Right lobe of liver (tissue), 6 donors: ENCODE measurements at places on chromosomes 7 and 10. TPM values are rescaled to one million over a fixed set of nuclear protein-coding genes. Genes with fewer than 3 reads are reported as not detected.

GRCh38 chr10:33579996-33580395 is 245.5 kb upstream of the NRP1 start:
- DNase-seq = no peak
- no peaks in the 10 kb centered on the region for H3K36me3 ChIP-seq
- no peaks in the 10 kb centered on the region for H3K27me3 ChIP-seq
- H3K27ac ChIP-seq = no peak overlapping the region
- H3K4me1 ChIP-seq = no peaks in the 10 kb centered on the region

GRCh38 chr10:47145290-47145934 is 154.6 kb upstream of the GDF10 start:
- no peaks in the 10 kb centered on the region for H3K27me3 ChIP-seq
- no peak for DNase-seq
- H3K4me1 ChIP-seq = no peaks in the 10 kb centered on the region
- no peaks in the 10 kb centered on the region for H3K36me3 ChIP-seq

DNA sequence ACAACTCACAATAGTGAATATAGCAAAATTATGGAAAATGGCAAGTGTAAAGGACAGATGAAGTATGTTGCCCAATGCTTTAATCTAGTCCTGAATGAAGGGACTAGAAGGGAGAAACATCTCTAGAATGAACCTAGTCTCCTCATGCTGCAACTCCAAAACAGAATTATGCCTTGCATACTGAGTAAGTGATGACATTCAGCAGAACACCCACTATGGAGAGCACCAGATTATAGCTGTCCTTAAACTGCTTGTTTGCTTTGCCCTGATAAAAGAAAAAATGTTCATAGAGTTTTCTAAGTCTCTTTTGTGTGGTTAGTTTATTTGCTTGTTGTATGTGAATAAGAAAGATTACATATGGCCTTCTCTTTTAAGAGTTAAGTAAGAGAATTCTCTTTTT is 7.8 kb upstream of the HGF start:
- no peak overlapping the region for H3K4me3 ChIP-seq
- no peak overlapping the region for H3K27ac ChIP-seq
- H3K27me3 ChIP-seq = no peaks in the 10 kb centered on the region
- no peaks in the 10 kb centered on the region for H3K4me1 ChIP-seq
- DNase-seq = no peak

GRCh38 chr7:76072243-76073148 is 24.6 kb downstream of the MDH2 start:
- no peak overlapping the region for H3K27ac ChIP-seq
- no peak for DNase-seq
- H3K36me3 ChIP-seq = no peaks in the 10 kb centered on the region
- no peak overlapping the region for H3K4me3 ChIP-seq

- H3K36me3 ChIP-seq = no peaks in the 10 kb centered on the region
- H3K27me3 ChIP-seq = no peaks in the 10 kb centered on the region
- no peak overlapping the region for H3K4me3 ChIP-seq
- no peaks in the 10 kb centered on the region for H3K4me1 ChIP-seq
These were observed 687.3 kb downstream of the DNAJB9 start for GRCh38 chr7:109256762-109257560.

DNA sequence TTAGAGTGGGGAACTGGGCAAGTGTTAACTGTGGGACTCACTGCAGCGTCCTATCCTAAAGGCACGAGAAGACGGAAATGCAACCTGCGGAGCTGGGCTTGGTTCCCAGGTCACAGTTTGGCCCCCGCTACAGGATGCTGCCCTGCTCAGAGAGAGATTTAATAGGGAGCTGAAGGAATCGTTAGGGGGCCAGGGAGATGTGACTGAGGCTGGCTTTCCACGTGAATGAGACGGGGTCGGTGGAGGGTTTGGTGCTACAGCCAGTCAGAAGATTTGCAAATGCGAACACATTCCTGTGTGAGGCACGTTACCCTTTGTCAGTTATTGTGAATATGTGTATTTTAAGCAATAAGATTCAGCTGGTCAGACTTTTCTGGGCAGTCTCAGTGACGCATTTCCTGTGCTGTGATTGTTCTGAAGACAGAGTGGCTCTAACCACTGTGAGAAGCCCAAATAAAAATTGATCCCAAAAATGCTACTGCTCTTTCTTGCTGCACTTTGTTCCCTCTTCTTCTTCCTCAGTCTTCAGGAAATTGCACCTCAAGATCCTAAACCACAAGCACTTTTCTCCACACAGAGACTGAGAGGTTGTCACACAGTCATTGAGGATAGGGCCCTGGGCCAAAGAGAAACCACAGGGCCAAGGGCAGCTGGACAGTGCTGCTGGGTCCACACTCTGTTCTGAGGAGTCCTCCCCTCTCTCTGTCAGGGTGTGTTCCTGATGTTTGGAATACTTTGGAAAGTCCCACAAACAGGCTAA is 21.2 kb downstream of the CYP17A1 start:
- no peak overlapping the region for H3K4me3 ChIP-seq
- H3K4me1 ChIP-seq = no peaks in the 10 kb centered on the region
- peak overlapping the region; percentile 87 for H3K27ac ChIP-seq
- DNase-seq = peak; percentile 39

DNA sequence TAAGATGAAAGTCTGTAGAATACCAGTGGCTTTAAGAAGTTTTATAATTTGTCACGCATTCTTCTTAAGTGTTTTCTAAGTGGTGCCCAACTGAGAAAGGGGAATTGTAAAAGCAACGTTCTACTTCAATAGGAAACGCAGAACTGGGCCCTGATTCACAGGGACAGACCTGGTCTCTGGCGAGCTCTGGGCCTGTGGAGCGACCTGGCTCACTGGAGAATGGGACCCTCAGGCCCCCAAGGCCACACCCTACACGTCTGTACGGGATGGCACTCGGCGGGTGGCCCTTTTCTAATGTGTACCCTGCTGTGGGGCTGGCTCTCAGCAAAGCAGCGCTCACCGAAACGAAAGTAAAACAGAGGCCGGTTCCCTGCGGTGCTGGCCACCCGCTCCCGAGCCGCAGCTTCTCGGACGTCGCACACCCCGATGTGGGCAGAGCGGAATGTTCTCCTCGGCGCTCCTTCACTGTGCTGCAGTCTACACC is 205.0 kb downstream of the DIP2C start:
- H3K36me3 ChIP-seq = no peaks in the 10 kb centered on the region
- peak overlapping the region; percentile 56 for H3K4me3 ChIP-seq
- peak; percentile 47 for DNase-seq
- H3K27ac ChIP-seq = peak overlapping the region; percentile 68
- no peaks in the 10 kb centered on the region for H3K27me3 ChIP-seq

GRCh38 chr7:151249732-151250072 is 1.2 kb upstream of the SMARCD3 start:
- H3K27me3 ChIP-seq = peaks cover 8% of the 10 kb centered on the region
- H3K27ac ChIP-seq = peak overlapping the region; percentile 52
- no peak for DNase-seq
- H3K4me1 ChIP-seq = no peaks in the 10 kb centered on the region
- no peaks in the 10 kb centered on the region for H3K36me3 ChIP-seq

GRCh38 chr7:18473119-18473518 is 22.4 kb upstream of the HDAC9 start:
- no peak overlapping the region for H3K4me3 ChIP-seq
- no peaks in the 10 kb centered on the region for H3K4me1 ChIP-seq
- H3K27ac ChIP-seq = no peak overlapping the region
- no peak for DNase-seq
- no peaks in the 10 kb centered on the region for H3K27me3 ChIP-seq

DNA sequence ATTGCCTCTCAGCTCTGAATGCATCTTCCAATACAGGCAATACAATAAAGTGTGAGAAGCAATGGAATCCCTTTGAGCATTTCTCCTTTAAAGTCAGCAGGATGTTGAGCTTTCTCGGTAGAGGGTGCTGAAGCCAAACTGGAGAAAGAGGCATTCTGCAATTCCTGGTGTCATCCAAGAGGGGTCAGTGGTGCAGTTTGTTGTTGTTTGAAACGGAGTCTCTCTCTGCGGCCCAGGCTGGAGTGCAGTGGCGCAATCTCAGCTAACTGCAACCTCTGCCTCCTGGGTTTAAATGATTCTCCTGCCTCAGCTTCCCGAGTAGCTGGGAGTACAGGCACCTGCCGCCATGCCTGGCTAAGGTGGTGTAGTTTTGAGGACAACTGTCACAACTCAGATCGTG is 486.5 kb downstream of the CALN1 start:
- H3K4me1 ChIP-seq = no peaks in the 10 kb centered on the region
- H3K36me3 ChIP-seq = no peaks in the 10 kb centered on the region
- H3K4me3 ChIP-seq = no peak overlapping the region
- DNase-seq = no peak
- H3K27ac ChIP-seq = no peak overlapping the region

DNA sequence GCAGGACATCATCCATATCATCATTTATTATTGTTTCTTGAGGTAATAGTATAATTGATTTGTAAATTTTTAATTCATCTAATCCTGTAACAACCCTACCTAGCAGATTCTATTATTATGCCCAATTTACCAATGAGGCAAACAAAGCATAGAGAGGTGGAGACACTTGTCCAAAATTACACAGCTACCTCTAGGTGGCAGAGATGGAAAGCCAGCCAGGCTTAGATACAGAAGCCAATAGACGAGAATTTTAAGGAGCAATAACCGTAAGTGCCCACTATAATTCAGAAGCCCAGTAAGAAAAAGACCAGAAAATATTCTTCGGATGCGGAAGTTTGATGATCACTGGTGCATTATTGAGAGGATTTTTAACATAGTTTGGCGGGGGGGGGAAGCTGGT is 54.0 kb downstream of the ANK3 start:
- H3K27me3 ChIP-seq = no peaks in the 10 kb centered on the region
- H3K4me3 ChIP-seq = no peak overlapping the region
- no peaks in the 10 kb centered on the region for H3K4me1 ChIP-seq
- DNase-seq = no peak
- H3K27ac ChIP-seq = no peak overlapping the region

GRCh38 chr7:133484086-133484485 is 231.2 kb downstream of the EXOC4 start:
- no peak overlapping the region for H3K4me3 ChIP-seq
- no peak overlapping the region for H3K27ac ChIP-seq
- DNase-seq = no peak
- no peaks in the 10 kb centered on the region for H3K4me1 ChIP-seq

DNA sequence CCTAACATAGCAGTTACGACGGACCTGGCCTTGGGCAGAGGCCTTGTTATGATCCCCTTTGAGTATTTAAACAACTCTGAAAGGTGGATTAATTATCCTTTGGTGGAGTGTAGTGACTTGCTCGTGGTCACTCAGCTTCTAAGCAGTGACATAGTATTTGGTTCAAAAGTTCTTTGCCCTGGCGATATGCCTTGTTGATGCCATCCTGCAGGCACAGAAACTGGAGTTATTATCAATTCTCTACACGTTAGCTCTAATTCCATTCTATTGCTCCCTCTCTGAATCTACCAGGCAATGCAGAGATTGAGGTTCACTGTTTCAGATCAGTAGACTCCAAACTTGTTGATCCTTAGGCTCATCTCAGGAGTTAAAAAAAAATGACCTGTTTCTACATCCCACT is 32.5 kb upstream of the ELMO1 start:
- H3K36me3 ChIP-seq = no peaks in the 10 kb centered on the region
- H3K4me3 ChIP-seq = no peak overlapping the region
- DNase-seq = no peak

- H3K27ac ChIP-seq = peak overlapping the region; percentile 87
- H3K27me3 ChIP-seq = no peaks in the 10 kb centered on the region
These were observed 595 bp upstream of the SUN1 start for GRCh38 chr7:831596-832166.

DNA sequence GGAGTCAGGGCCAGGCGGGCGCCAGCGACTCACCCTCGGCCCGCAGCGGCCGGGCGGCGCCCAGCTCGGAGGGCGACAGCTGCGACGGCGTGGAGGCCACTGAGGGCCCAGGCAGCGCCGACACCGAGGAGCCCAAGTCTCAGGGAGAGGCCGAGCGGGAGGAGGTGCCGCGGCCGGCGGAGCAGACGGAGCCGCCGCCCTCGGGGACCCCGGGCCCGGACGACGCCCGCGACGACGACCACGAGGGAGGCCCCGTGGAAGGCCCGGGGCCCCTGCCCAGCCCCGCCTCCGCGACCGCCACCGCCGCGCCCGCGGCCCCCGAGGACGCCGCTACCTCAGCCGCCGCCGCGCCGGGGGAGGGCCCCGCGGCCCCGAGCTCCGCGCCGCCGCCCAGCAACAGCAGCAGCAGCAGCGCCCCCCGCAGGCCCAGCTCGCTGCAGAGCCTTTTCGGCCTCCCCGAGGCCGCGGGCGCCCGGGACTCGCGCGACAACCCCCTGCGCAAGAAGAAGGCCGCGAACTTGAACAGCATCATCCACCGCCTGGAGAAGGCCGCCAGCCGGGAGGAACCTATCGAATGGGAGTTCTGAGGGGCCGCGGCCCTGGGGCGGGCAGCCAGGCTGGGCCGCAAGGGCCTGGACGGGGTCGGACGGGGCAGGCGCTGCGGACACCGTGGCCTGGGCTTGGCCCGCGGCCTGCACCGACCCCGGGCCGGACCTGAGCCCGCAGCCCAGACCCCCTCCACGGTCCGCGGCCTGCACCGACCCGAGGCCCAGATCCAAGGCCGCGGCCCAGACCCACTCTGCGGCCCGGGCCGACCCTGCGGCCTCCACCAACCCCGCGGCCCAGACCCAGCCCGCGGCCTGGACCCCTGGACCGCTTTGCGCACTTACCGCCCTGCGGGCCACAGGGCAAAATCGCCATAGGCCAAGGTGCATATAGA is 37.9 kb upstream of the SH2B2 start:
- H3K4me3 ChIP-seq = no peak overlapping the region
- no peaks in the 10 kb centered on the region for H3K36me3 ChIP-seq
- no peak overlapping the region for H3K27ac ChIP-seq
- H3K27me3 ChIP-seq = no peaks in the 10 kb centered on the region

- DNase-seq = no peak
- H3K27ac ChIP-seq = no peak overlapping the region
- no peaks in the 10 kb centered on the region for H3K36me3 ChIP-seq
- no peak overlapping the region for H3K4me3 ChIP-seq
- H3K27me3 ChIP-seq = no peaks in the 10 kb centered on the region
- H3K4me1 ChIP-seq = no peaks in the 10 kb centered on the region
These were observed 207.7 kb downstream of the PTN start for GRCh38 chr7:137135654-137136350.

GRCh38 chr10:100100651-100101184 is 19.0 kb upstream of the CPN1 start:
- peaks cover 20% of the 10 kb centered on the region for H3K4me1 ChIP-seq
- no peaks in the 10 kb centered on the region for H3K27me3 ChIP-seq
- DNase-seq = peak; percentile 63
- no peak overlapping the region for H3K4me3 ChIP-seq
- H3K27ac ChIP-seq = peak overlapping the region; percentile 87

- no peak overlapping the region for H3K4me3 ChIP-seq
- no peak overlapping the region for H3K27ac ChIP-seq
- no peaks in the 10 kb centered on the region for H3K36me3 ChIP-seq
- no peak for DNase-seq
These were observed 498.3 kb downstream of the CCSER2 start for GRCh38 chr10:84826704-84827103.

GRCh38 chr10:43135064-43135463 is 3.2 kb upstream of the CSGALNACT2 start:
- H3K4me1 ChIP-seq = peaks cover 19% of the 10 kb centered on the region
- no peak overlapping the region for H3K27ac ChIP-seq
- no peaks in the 10 kb centered on the region for H3K36me3 ChIP-seq
- DNase-seq = no peak

The MYPN gene
- total RNA-seq = 0.07 TPM

The GHRHR gene
- 0.59 TPM for total RNA-seq

The OPN1SW gene
- total RNA-seq = not detected

The TRUB1 gene
- total RNA-seq = 9.5 TPM

The ABI1 gene
- total RNA-seq = 18.8 TPM

The IGF2BP3 gene
- 0.64 TPM for total RNA-seq

The IRF5 gene
- 5.9 TPM for total RNA-seq

The PKD2L1 gene
- total RNA-seq = not detected

The SYT15B gene
- not detected for total RNA-seq

The SRRM3 gene
- 0.37 TPM for total RNA-seq

The RINT1 gene
- 9.0 TPM for total RNA-seq

The GNAT3 gene
- total RNA-seq = not detected
